ENCODE measurements at places on chromosomes 1 and 21.

- DNase-seq, result no peak
Observed at GRCh38 chr1:201389051-201389450, 10.1 kb downstream of the LAD1 start.

GRCh38 chr1:230807561-230808280 lies 60.5 kb downstream of the CAPN9 start:
- DNase-seq, result no peak

GRCh38 chr1:12587981-12588640 lies 29.9 kb downstream of the DHRS3 start:
- no peak for DNase-seq

- no peak for DNase-seq
Observed at GRCh38 chr1:198001776-198002408, 84.7 kb downstream of the LHX9 start.
